ENCODE measurements at places on chromosomes 7 and 10.

DNA sequence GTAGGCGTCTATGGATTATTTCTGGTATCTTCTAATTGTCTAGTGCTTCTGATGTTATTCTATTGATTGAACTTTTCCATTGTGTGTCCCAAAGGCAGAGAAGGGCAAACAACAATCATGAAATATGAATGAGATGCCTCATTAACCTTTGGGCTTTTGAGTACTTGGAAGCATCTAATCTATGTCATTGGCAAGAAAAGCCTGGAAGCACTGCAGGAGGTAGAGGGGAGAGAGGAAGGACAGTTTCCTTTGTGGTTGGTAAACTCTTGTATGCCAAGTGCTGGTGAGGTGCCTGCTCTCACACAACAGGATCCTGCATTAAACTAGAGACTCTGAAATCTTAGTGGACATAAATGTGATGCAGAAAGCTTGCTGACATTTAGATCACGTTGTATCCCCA, 155.2 kb upstream of the TPK1 start:
- no peak for DNase-seq

DNA sequence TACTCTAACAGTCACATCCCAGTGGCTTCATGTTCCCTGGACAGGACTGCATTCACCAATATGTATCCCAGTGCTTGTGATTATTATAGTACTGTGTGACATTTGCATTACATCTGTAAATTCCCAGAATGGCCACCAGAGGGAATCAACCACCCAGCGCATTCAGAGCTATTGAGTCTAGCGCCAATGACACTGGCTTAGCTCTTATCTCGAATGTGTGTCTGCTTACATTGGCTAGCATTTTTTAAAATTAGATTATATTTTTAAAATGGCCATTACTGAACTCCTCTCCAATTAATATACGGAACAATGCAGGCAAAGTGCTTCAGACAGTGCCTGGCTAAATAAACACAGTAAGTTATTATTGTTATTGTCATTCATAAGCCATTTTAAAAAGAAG, 36.3 kb downstream of the TRIL start:
- peak; percentile 64 for DNase-seq

DNA sequence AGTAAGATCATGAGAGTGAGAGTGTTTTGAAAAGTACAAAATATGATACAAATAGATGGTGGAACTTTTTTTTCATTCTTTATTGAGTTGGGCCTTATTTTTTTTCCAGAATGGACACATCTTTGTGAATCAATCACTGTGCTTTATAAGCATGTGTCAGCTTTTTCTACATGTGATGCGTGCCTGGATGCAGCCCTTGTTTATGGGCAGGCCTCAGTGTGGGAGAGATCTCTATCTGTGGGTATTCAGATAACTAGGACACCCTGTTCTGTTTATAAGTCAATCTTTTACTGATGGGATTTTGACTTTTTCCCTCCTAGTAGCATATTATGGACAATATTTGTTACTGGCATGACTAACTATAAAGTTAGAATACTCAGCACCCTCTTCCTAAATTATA, 42.9 kb upstream of the IKZF1 start:
- no peak for DNase-seq

DNA sequence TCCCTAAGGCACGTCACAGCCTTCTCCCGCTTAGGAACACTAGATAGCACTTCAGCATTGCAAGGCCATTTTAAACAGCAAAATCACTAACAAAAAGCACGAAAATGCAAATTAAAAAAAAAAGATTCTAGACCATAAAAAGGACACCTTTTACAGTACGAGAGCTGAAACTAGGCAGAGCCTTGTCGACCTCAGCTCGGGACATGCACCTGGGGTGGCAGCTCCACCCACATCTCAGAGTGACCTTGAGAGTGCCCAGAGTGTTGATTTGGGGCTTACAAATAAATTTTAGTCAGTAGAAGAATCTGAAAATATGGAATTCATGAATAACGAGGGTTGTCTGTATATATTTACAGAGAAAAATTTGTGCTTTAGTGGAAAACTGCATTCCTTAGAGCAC, 1.1 kb downstream of the MRPS24 start:
- no peak for DNase-seq

GRCh38 chr10:69426376-69426727, 9.6 kb upstream of the TACR2 start:
- DNase-seq = no peak

- peak; percentile 80 for DNase-seq
These were observed 21.8 kb downstream of the PWWP2B start for GRCh38 chr10:132418527-132419416.

DNA sequence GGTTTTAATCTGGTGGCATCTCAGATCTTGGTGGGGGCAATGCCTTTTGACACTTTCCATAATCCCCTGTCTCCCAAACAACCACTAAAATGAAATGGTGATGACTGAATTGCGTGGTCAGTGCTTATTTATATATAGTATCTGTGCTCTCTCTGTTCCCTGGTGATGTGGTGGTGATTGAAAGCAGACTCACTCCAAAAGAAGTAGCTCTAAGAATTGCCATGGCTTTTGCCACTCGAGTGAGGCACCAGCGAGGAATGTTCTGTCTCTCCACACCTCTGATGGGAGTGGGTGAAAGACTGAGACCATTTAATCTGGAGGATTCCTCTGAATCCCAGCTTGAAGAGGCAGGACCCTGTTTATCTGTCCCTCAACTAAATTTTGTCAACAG, 2.8 kb downstream of the DUSP5 start:
- peak; percentile 79 for DNase-seq

- peak; percentile 71 for DNase-seq
These were observed 234.5 kb downstream of the AHR start for GRCh38 chr7:17532861-17533404.

- DNase-seq = no peak
These were observed 324.9 kb downstream of the AGMO start for GRCh38 chr7:15236952-15237351.

DNA sequence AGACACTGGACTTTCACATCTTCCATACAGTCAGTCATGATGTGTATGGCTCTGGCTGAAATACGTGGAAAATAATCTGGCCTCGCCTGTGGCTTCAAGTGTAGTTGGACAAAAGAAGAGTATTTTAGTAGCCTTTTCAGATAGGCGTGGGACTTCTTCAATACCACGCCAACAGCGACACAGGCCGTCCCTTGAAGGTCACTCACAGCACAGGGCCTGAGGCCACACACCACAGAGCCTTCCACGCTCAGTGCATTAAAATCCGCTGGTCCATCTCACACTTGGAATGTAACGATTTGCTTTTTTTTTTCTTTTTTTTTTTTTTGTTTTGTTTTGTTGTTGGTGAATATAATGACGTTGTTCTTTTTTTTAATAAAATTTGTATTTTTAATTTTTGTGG, 51.8 kb upstream of the SUN1 start:
- DNase-seq = no peak

GRCh38 chr10:13769946-13770345, 183.2 kb downstream of the PRPF18 start:
- DNase-seq = peak; percentile 81

DNA sequence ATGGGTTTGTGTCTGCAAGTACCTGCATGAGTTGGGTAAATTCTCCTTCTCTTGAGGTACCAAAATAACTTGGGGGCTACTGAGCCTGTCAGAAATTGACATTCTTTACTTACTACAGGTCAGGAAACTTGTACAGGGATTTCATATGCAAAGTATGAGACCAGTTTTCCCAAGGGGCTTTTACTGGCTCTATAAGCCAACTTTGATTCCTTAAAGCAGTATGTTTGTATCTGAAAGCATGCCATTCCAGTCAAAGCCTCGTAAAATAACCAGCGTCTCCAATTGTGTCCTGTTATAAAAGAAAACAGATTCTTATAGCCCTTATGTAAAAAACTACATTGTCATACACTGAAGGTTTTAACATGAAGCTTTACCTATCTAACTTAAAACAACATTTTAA, 90.2 kb downstream of the ZNF467 start:
- DNase-seq = no peak

GRCh38 chr10:77197544-77197943, 440.1 kb downstream of the KCNMA1 start:
- no peak for DNase-seq

- no peak for DNase-seq
These were observed 10.4 kb downstream of the HDAC9 start for GRCh38 chr7:18505870-18506460.

- no peak for DNase-seq
These were observed 42.4 kb downstream of the ANK3 start for GRCh38 chr10:60347270-60347669.

GRCh38 chr7:8382004-8382730, 51.2 kb upstream of the NXPH1 start:
- DNase-seq = no peak

GRCh38 chr10:125073996-125074395, 86.4 kb downstream of the CTBP2 start:
- DNase-seq = no peak

GRCh38 chr7:38558761-38559345, 72.3 kb downstream of the AMPH start:
- DNase-seq = no peak

Data from RWPE1 (cell line).